ENCODE measurements at places on chromosomes 7 and 10. TPM values are rescaled to one million over a fixed set of nuclear protein-coding genes. Genes with fewer than 3 reads are reported as not detected.

SNX8 gene
- total RNA-seq = 41.2 TPM

ADGRA1 gene
- not detected for total RNA-seq

SLC26A5 gene
- not detected for total RNA-seq

ZC3HAV1L gene
- 1.7 TPM for total RNA-seq

GRK5 gene
- total RNA-seq = 14.5 TPM

PLPP4 gene
- total RNA-seq = 8.8 TPM

NCF1 gene
- 0.27 TPM for total RNA-seq

CUZD1 gene
- not detected for total RNA-seq

GIMAP5 gene
- total RNA-seq = not detected

TWIST1 gene
- 120 TPM for total RNA-seq

DNA sequence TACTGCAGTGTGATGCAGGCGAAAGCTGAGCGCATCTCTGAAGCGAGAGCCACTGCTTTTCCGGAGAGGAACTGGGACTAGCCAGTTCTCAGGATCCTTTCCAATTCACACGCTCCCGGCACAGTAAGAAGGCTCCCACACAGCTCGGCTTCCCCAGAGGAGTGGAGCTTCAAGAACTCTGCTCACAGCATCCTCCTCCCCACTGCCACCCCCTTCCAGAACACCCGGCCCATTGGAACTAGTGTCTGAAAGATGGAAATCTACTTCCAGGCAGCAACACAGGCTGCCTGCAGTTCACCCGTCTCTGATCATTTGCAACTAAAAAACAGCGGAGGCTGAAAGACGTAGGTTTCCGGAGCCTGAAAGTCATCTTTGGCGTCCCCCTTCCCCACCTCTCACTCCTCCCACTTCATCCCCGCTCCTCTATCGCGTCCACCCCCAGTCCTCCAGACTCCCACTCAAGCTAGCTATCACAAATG, at the start of gene DGKB:
Gene DGKB (minus strand): TSS at position 163 of the 479 bp plus-strand sequence.
- no peak for DNase-seq

DNA sequence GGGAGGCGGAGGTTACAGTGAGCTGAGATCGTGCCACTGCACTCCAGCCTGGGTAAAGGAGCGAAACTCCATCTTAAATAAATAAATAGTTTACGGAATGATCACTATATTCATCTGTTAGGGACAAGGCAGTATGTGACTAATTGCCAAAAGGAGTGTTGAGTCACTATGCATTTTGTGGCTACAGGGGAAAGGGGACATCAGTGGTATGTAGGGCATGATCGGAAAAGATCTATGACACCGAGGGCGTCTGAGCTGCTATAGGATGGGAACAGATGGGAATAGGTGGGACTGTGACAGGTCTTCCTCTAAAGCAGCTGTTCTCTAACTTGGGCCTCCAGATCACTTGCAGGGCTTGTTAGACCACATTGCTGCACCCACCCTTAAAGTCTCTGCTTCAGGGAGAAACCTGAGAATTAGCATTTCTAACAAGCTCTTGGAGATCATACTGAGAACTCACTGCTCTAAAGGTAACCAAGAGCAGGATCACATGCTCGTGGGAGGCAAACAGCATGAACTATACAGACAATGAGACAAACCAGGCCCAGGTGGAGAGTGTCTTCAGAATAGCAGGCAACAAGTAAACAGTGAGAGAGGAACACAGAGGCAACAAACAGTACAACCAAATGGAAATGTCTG, 65.1 kb upstream of the ITGA8 start:
- no peak for DNase-seq

DNA sequence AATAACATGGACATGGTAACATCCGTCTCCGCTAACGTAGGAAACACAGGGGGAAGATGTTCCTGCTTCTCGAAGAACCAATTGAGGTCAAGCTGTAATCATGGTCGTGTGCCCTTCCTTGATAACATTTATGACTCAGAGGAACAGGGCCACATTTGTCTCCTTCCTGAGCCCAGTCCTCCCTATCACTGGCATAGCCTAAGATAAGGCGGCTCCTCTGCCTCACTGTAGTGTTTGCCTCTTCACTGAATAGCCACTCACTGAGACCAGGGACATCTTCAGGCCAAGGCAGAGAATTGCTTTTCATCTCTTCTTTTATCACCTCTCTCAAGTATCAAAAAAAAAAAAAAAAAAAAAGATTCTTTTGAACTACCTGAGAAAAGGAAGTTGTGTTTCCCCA, 5.4 kb upstream of the GRM8 start:
- no peak for DNase-seq

GRCh38 chr10:82377608-82378007, 502.6 kb downstream of the NRG3 start:
- no peak for DNase-seq

DNA sequence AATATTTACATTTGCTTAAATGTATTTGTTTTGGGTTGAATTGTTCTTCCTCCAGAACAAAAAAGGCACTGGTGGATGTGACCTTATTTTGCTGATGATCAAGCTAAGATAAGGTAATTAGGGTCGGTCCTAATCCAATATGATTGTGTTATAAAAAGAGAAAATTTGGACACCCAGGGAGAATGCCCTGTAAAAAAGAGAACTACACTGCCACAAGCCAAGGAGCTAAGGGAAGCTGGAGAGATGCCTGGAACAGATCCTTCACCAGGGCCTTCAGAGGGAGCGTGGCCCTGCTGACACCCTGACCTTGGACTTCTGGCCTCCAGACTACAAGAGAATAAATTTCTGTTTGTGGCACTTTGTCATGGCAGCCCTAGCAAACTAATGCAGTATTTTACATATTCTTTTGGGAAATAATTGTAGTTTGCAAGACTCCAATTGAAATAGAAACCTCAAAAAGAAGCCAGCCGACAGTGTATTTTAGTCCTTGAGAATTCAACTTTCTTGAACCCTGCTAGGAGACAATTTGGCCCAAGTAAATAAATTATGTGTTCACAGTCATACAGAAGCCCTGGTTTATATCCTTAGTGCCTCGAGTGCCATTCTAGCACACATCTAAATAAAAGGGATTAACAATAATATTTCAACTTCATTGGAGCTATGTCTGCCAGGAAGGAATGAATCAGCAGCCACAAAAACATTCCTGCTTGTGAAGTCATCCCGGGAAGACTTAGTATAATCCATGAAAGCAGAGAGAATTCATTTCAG, 164.6 kb downstream of the PKD1L1 start:
- peak; percentile 27 for DNase-seq

DNA sequence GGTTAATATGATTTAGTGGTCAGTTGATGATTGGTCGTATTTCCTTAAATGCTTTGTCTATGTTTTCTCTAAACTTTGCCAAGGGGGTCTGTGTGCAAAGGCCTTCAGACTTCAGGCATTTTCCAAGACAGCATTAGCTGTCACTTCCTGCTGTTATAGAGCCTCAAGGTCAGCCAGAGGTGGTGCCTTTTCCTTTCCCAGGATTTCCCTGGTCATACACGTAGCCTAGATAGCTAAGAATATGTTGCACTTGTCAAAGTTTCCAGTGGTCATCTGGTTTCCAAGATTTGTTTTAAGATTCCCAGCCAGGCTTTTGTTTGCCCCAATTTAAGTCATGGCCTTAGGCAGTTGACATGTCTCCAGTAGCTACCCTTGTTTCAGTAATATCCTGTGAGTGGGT, 133.2 kb upstream of the IGFBP3 start:
- DNase-seq = no peak

GRCh38 chr10:99008054-99008453, 227.6 kb downstream of the HPSE2 start:
- no peak for DNase-seq

DNA sequence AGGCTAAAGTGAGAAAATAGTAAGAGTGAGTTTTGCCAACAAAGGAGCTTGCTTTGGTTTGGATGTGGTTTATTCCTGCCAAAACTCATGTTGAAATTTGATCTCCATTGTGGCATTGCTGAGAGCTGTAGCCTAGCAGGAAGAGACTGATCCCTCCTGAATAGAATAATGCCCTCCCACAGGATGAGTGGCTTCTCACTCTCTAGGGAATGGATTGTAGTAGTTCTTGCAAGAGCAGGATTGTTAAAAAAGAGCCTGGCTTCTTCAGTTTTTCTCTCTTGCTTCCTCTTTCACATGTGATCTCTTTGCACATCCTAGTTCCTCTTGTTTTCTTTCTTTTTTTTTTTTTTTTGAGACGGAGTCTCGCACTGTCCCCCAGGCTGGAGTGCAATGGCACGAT, 34.4 kb downstream of the ASAH2 start:
- DNase-seq = no peak

GRCh38 chr10:97791824-97792721, 20.3 kb upstream of the SFRP5 start:
- peak; percentile 51 for DNase-seq

DNA sequence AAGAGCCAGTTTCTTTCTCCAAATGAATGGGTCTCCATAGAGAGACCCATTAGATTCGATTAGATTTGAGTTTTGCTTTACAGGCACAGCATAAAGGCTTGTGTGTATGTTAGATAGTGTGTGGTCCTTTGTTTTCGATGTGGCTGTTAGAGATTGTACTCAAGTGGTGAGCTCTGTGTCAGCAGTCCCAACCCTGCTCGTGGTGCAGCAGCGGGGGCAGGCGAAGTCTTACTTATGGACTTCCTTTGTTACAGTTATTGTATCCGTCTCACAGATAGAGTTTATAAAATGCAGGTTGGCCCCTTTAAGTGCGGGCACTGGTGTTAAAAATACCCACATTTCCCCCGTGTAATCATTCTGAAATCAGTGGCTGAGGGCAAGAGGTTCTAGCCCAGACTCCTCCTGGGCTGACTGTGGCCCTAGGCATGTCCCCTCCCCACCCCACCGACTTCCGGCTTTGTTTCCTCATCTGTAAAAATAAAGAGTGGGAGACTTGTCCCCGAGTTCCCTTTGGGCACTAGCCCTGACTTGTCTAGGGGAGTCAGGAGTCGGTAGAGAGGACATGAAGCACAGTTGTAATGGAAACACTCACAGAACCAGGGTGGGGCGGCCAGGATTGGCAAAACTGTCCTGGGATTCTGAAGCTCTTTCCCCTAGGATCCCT, 28.6 kb downstream of the MTURN start:
- no peak for DNase-seq

- no peak for DNase-seq
Observed at GRCh38 chr10:62853710-62854109, 37.5 kb upstream of the EGR2 start.

DNA sequence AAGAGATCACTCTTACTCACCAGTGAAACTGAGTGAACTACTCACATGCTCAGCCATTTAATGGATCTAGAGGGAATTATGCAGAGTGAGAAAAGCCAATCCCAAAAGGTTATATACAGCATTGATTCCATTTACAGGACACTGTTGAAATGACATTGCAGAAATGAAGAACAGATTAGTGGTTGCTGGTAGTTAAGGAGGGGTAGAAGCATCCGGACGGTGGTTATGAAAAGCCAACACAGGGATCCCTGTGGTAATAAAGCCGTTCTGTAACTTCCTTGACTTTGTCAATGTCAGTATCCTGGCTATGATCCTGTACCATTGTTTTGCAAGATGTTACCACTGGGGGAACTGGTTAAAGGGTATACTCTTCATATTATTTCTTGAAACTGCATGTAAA, 253.4 kb downstream of the USP6NL start:
- no peak for DNase-seq

DNA sequence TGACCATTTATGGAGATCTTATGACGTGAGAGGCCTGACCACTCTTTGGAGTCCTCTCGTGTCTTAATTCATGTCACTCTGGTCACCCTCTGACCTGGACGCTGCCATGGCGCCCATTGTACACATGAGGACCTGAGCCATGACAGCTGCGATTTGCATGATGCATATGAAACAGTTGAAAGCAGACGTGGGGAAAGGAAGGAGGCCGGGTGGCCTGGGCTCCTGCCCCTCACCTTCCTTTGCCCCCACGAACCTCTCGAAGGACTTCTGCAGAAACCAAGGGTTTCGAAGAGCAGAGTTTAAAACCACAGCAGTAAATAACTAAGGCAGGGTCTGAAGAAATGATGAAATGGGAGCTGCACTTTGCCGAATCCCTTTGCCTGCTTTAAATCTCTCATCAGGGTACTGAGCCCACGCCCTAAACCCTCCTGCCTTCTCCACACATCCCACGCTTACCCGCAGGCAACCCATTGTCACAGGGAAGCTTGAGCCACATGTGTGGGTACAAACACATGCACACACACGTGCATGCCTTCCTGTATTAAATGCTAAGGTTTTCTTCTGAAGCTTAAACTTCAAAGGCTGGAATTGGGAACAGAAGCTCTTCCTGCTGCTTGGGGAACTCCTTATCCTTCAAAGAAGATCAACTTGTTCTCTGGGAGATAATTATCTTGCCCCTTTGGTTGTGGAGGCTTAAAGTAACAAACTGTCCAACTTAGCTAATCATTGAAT, 11.7 kb upstream of the CALML3 start:
- DNase-seq = no peak

DNA sequence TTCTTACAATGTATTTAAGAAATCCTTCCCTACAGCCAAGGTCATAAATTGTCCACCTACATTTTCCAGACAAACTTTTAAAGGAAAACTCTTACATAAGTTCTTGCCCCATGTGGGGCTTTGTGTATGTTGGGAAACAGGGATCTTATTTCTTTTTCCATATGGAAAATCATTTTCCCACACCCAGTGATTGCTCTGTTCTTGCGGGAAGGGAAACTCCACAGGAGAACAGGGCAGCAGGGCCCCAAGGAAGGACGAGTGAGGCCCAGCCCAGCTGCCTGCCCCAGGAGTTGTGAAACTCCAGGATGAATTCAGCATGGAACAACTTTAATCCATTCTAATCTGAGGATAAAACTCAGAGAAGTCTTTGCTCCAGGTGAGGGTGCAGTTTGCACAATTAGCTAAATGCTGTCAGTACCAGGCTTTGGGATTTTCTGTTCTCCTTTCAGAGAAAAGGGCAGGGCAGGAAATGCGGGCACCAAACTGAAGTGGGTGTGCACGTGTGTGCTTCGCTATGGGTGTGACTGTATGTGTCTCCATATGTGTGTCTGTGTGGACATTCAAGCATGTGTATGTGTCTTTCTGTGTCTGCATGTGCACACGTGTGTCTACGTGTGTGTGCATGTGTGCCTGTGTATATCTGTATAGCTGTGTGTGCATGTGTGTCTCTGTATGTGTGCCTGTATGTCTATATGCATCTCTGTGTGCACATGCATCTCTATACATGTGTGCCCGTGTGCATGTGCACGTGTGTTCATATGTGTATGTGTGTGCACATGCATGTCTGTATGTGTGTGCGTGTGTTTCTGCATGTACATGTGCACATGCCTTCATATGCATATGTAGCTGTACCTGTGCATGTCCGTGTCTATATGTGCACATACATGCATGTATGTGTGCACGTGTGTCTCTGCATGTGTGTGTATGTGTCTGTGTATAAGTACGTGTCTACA, 102.0 kb upstream of the FAM20C start:
- DNase-seq = no peak

DNA sequence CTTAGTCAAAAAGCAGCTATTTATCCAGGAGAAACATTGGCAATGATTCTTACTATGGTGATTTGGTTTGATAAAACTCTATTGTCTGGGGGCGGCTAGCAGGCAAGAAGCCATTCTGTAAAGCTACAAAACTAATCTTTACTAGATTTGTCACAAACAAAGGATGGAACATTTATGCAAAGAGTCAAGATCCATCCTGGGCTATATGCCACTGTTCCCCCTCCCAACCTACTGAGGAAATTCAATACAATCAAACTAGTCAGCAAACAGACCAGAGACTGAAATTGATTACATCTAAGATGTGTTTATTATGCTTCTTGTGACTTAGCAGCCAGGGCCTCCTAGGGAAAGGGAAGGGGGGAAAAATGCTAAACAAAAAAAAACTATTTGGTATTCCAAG, 397.6 kb downstream of the GPAM start:
- DNase-seq = no peak

Data from mesothelial cell of epicardium (in vitro differentiated cells).